ENCODE measurements at places on chromosomes 3 and 15.

- DNase-seq: no peak
These were observed 32.2 kb upstream of the IL20RB start for GRCh38 chr3:136925425-136926190.

- DNase-seq: no peak
These were observed 568.3 kb upstream of the ZNF717 start for GRCh38 chr3:76353683-76354082.

- DNase-seq: no peak
These were observed 158.8 kb downstream of the PDZRN3 start for GRCh38 chr3:73465926-73466325.

DNA sequence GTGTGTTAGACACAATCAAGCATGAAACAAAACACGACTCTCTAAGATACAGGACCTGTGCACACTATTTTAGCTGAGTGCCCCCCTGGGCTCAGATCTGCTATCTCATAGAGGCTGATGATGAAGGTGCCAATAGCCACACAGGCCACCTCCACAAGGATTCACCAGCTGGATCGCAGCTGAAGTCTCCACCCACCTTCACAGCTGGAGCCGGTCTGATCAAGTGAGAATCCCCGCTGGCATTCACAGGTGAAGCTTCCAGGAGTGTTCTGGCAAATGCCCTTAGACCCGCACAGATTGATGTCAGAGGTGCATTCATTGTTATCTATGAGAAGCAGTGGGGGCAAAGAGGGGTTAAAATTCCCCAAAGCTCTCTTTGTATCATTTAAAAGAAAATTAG, 90.1 kb downstream of the DUT start:
- no peak for DNase-seq

DNA sequence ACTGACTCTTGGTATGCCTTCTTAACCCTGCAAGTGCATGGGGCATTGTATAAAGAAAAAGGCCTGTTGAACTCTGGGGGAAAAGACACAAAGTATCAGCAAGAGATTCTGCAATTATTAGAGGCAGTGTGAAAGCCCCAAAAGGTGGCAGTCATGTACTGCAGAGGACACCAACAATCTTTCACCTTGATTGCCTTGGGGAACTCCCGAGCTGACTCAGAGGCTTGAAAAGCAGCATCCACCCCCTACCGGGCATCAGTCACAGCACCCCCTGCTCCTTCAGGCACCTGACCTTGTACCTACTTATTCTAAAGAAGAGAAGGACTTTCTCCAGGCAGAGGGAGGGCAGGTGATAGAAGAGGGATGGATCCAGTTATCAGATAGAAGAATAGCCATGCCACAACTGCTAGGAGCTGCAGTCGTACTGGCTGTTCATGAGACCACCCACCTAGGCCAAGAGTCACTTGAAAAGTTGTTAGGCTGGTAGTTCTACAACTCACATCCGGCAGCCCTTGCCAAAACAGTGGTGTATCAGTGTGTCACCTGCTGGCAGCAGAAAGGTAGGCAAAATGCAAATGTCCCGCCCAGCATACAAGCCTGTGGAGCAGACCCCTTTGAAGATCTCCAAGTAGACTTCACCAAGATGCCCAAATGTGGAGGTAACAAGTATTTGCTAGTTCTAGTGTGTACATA, 241.6 kb upstream of the CNTN6 start:
- DNase-seq: no peak

DNA sequence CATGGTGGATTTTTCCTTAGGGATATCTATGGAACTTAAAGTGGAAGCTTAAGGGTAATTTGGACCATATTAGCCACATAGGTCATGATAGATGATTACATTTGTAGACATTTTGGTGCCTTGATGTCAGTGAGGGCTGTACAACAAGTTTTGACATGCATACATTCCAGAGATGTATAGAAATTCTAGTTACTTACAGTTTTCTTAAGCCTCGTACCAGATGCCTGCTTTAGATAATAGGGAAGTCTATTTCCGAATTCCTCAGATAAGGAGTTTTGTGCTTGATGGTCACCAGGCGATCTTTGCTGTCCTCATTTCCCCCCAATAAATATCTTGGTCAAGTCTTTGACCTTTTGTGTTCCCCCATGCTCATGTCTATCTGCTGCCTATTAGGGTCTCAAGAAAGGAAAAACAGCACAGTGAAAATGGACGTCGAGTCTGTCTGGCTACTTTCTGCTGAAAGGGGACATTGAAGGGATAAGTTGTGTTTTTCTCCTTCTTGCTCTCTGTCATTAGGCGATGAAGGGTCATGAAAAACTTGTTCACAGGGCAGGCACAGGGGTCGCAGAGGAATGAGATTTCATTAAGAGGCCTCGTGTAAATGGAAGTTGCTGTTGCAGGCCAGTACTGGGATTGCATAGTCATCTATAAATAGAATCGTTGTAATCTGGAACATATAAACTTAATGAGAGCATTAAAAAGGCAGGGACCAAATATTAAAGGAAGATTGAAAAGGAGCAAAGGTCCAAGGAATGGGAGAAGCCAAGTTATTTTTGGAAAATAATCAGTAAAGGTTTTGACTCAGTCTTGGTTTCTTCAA, 20.0 kb upstream of the SENP7 start:
- DNase-seq: no peak

DNA sequence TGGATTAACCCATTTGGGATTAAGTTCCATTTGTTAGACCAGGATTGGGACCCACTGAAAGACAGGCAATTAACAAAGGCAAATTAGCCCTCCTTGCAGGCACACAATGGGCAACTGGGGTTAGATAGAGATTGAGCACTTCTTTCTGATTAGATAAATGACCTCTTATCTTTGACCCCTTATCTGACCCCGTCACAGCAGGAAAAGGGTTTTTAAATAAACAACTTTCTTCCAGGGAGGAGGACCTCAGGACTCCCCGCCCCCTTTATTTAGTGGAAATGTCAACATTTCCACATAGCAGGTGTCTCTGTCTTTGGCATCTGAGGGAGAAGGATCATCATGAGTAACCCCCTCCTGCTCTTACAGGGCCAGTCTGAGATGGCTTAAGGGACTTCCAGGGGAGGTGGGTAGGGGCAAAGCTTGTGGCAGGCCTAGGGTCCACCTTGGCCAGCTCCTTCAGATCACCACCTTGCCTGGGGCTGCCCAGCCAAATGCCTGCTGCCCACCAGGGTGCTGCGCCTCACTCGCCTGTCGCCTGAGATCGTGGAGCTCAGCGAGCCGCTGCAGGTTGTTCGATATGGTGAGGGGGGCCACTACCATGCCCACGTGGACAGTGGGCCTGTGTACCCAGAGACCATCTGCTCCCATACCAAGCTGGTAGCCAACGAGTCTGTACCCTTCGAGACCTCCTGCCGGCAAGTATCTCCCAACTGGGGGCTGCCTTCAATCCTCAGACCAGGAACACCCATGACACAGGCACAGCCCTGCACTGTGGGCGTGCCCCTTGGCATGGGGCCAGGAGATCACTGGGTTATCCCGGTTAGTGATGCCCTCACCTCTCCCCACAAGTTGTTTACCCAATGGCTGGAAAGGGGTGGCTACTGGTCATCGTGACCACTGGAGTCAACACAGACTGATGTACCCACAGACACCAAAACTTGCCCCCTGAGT, 2.6 kb upstream of the WDR6 start:
- no peak for DNase-seq

GRCh38 chr3:20403986-20404740, 218.2 kb upstream of the SGO1 start:
- no peak for DNase-seq

DNA sequence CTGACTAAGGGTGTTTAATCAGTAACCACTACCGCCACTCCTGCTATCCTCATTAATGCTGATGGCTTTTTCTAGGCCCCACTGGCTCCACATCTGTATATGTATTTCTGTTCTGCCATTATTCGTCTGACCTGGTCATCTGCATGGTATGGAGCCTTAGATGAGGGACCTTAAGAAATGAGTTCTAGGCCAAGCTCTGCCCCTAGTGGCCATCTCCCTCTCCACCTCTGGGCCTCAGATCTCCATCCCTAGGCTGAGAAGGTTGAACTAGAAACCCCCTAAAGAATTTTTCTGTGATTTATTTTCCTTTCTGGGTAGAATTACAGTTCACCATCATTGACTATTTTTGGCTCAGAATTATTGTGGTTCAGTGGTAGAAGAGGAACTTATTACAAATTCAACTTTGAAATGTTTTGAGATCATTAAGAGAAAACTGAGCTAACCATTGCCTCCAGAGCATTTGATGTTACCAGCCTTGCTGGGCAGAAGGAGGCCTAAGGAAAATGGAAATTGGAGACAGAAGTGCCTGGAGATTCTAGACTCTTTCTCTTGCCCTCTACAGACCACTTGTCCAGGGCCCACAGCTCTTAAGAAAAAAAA, 325.2 kb upstream of the NR2E3 start:
- no peak for DNase-seq

DNA sequence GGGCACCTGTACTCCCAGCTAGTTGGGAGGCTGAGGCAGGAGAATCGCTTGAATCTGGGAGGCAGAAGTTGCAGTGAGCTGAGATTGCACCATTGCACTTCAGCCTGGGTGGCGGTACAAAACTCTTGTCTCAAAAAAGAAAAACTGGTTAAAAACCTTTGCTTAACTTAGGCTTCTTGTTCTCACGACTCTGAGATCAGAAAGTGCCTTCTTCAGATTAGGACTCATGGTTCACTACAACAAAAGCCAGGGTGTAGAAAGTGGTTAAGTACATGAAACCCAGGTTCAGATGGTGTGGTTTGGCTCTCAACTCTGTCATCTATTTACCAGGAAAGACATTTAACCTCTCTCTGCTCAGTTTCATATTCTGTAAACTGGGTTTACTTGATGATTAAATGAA, 168.4 kb downstream of the TUSC7 start:
- no peak for DNase-seq

DNA sequence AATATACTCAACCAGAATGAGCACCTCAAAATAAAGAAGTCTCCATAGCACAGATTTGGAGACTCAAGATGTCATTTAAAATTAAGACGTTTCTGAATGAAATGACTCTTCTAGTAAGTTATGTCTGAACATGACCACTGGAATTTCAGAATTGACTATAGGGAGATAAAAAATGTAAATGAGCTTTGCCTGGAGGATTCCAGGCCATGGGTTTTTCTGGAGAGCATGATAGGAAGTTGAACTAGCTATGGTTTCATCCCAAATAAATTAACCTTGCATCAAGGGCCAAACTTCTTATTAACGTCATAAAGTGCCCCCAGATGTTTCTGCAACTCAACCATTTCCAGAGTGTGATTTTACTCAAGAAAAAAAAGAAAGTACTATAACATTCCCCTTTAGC, 222.6 kb upstream of the NR2F2 start:
- no peak for DNase-seq

GRCh38 chr3:171375666-171376595, 84.3 kb downstream of the TNIK start:
- no peak for DNase-seq

DNA sequence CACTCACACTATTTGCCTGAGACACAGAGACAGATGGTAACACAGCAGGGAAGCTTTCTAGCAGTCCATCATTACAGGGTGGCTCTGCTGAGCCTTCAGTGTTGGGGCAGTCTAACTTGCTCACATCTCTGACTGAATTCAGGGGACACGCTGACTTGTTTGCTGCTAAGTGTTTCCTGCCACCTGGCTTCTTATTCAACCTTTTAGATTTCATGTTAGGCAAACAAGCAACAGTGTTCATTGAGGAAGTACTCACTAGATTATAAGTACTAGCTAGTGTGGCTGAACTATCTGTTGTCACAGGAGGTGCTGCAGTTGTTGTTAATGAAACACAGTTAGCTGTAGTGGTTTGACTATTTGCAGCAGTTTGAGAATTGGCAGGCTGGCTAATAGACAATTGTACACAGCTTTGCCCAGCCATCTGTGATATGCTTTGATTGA, 37.3 kb downstream of the USF3 start:
- DNase-seq: no peak

DNA sequence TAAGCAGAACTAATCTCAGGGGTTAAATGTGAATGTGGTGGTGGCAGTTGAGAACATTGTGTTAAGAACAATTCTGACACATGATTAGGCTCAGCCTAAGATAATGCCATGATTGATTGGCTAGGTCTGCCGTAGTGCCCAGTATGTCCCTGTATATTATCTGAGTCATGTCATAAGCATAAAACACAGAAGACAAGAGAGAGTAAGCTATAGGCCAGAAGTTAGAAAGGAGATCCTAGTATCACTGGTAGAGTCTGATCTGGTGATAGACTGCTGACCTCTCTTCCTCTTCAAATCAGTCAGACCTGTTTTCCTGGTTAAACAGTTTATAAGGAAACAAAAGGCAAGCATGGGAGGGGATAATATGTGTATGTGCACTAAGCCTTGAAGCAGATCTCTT, 30.1 kb upstream of the ATP8B4 start:
- DNase-seq: no peak

- no peak for DNase-seq
These were observed 19.0 kb downstream of the LARP6 start for GRCh38 chr15:70834999-70835398.

- no peak for DNase-seq
These were observed 44.7 kb downstream of the SGO1 start for GRCh38 chr3:20141316-20141715.

DNA sequence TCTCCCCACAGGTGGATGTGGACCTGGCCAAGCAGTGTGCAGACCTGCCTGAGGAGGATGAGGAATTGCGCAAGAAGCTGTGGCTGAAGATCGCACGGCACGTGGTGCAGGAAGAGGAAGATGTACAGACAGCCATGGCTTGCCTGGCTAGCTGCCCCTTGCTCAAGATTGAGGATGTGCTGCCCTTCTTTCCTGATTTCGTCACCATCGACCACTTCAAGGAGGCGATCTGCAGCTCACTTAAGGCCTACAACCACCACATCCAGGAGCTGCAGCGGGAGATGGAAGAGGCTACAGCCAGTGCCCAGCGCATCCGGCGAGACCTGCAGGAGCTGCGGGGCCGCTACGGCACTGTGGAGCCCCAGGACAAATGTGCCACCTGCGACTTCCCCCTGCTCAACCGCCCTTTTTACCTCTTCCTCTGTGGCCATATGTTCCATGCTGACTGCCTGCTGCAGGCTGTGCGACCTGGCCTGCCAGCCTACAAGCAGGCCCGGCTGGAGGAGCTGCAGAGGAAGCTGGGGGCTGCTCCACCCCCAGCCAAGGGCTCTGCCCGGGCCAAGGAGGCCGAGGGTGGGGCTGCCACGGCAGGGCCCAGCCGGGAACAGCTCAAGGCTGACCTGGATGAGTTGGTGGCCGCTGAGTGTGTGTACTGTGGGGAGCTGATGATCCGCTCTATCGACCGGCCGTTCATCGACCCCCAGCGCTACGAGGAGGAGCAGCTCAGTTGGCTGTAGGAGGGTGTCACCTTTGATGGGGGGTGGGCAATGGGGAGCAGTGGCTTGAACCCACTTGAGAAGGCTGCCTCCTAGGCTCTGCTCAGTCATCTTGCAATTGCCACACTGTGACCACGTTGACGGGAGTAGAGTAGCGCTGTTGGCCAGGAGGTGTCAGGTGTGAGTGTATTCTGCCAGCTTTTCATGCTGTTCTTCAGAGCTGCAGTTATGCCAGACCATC, 8.6 kb downstream of the VPS18 start:
- no peak for DNase-seq

- no peak for DNase-seq
These were observed 266.2 kb downstream of the ZNF385D start for GRCh38 chr3:21484828-21485144.

DNA sequence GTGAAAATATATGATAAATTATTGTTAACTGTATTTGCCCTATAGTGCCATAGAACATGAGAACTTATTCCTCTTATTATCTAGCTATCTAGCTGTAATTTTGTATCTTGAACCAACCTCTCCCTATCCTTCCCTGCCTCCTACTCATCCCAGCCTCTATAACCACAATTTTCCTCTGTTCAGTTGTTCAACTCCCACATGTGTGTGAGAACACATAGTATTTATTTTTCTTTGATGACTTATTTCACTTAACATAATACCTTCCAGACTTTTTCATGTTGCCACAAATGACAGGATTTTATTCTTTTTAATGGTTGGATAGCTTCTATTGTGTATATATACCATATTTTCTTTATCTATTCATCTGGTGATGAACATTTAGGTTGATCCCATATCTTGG, 85.4 kb upstream of the SUCLG2 start:
- no peak for DNase-seq
